ENCODE measurements at places on chromosomes 4 and X. TPM values are rescaled to one million over a fixed set of nuclear protein-coding genes. Genes with fewer than 3 reads are reported as not detected.

DNA sequence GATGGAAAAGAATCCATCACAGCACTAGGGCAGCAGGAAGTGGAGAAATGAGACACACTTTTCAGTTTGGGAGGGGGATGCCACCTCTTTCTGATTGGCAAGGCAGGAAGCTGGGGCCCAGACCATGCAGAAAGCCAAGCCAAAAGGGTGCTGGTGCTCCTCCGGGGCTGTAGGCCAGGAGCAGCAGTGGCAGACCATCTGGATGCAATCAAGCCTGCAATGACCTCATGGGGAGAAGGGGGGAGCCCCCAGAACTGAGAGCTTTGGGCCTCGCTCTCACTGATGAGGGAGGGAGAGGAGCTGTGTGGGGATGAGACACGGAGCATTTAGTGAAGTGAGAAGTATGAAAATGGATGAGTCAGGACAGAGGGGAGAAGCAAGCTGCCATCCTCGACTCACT is 141.3 kb upstream of the NALF2 start:
- H3K27ac ChIP-seq = no peak overlapping the region
- no peak overlapping the region for H3K4me3 ChIP-seq
- no peaks in the 10 kb centered on the region for H3K4me1 ChIP-seq
- H3K36me3 ChIP-seq = no peaks in the 10 kb centered on the region
- no peak for DNase-seq

GRCh38 chrX:69808375-69808774 is 192.5 kb downstream of the EDA start:
- H3K36me3 ChIP-seq = no peaks in the 10 kb centered on the region
- H3K4me3 ChIP-seq = no peak overlapping the region
- no peak for DNase-seq
- no peak overlapping the region for H3K27ac ChIP-seq
- H3K4me1 ChIP-seq = no peaks in the 10 kb centered on the region
- H3K27me3 ChIP-seq = no peaks in the 10 kb centered on the region

DNA sequence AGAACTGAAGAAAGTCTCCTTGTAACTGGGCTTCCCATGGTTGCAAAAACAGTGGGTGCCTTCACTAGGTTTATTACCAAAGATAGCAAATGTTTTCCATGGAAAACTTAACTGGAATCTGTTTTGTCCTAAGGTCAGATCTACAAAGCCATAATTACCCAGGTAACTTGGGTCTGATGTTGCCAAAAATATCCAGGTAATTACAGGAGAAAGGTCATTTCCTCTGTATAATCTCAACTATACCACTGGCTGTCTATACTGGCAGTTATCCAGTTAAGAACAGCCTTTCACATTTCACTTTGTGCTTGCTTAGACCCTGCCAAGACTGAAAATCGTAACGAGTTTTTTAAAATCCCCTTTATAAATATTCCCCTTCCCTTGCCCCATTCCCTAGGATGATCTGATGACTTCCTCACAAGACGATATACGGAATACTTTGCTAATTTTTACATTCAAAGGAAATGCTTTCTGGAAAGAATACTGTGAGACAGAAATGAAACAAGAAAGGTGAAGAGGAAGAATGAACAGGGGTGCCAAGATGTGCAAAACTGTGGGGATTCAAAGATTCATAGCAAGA is 105.5 kb downstream of the MAML3 start:
- H3K4me3 ChIP-seq = no peak overlapping the region
- no peak overlapping the region for H3K27ac ChIP-seq
- H3K27me3 ChIP-seq = peaks cover 6% of the 10 kb centered on the region
- H3K36me3 ChIP-seq = no peaks in the 10 kb centered on the region
- peaks cover 20% of the 10 kb centered on the region for H3K4me1 ChIP-seq

DNA sequence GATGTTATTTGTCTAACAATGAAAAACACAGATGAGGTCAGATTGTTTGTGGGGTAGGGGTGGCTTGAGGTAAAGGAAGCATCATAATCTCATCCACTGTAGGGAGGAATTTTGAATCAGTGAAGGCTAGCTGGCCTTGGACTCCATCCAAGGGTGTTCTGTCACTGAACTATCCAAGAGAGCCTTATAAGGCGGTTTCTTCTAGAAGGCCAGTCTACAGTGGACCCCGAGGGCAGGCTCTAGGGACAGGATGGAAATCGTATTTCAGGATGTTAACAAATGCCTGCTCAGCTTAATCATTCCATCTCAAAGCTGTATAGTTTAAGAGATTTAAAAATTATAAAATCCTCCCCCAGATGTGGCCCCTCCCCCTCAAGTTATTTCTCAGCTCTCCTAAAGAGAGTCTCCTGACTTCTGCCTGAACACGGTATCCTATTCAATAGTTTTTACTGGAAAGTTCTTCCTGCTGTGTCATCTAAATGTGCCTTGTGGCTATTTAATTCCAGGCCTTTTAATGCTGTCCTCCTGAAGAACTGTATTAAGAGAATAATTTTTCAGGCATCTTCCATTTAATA is 8.0 kb downstream of the IGFBP7 start:
- H3K4me3 ChIP-seq = no peak overlapping the region
- peak; percentile 52 for DNase-seq
- H3K36me3 ChIP-seq = no peaks in the 10 kb centered on the region
- no peak overlapping the region for H3K27ac ChIP-seq
- no peaks in the 10 kb centered on the region for H3K27me3 ChIP-seq
- peaks cover 38% of the 10 kb centered on the region for H3K4me1 ChIP-seq

- no peaks in the 10 kb centered on the region for H3K36me3 ChIP-seq
- H3K27ac ChIP-seq = no peak overlapping the region
- no peak for DNase-seq
- no peaks in the 10 kb centered on the region for H3K27me3 ChIP-seq
These were observed 394.3 kb upstream of the TRAM1L1 start for GRCh38 chr4:117479673-117480072.

GRCh38 chrX:39195156-39195555 is 393.9 kb downstream of the MID1IP1 start:
- H3K27ac ChIP-seq = no peak overlapping the region
- H3K4me1 ChIP-seq = no peaks in the 10 kb centered on the region
- DNase-seq = no peak
- no peaks in the 10 kb centered on the region for H3K27me3 ChIP-seq
- no peak overlapping the region for H3K4me3 ChIP-seq
- H3K36me3 ChIP-seq = no peaks in the 10 kb centered on the region

DNA sequence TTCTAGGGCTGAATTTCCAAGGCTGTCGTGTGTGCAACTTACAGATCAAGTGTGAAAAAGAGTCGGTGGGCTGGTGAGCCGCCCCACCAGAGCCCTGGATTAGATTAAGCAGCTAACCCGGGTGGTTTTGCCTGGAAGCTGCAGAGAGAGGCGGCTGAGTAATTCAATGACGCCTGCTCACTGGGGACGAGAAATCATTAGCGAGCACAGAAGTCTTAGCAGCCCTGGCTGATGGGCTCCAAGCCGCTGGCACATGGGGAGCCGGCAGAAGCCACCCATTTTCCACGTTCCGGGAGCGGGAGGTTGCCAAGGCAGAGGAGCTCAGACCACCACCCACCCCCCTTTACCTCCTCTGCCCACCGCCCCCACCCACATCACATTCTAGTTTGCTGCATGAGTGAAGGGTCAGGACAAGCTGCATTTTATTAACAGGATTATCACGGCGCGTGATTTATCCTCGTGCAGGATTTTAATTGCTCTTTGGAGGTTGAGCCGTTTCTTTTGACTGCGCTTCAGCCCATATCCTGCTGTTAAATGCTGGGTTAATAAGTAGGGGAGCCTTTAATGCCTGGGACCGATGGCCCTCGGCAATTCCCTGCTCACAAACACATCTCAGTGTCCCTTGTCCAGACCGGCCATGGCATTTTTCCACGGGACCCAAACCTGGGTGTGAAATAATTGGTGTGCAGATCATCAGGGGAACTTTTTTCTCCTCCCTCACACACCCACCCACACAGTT is 19.1 kb downstream of the BCOR start:
- no peaks in the 10 kb centered on the region for H3K27me3 ChIP-seq
- peaks cover 27% of the 10 kb centered on the region for H3K4me1 ChIP-seq

GRCh38 chr4:168604496-168605373 is 107.9 kb downstream of the PALLD start:
- no peaks in the 10 kb centered on the region for H3K4me1 ChIP-seq
- H3K27ac ChIP-seq = no peak overlapping the region
- H3K27me3 ChIP-seq = no peaks in the 10 kb centered on the region

DNA sequence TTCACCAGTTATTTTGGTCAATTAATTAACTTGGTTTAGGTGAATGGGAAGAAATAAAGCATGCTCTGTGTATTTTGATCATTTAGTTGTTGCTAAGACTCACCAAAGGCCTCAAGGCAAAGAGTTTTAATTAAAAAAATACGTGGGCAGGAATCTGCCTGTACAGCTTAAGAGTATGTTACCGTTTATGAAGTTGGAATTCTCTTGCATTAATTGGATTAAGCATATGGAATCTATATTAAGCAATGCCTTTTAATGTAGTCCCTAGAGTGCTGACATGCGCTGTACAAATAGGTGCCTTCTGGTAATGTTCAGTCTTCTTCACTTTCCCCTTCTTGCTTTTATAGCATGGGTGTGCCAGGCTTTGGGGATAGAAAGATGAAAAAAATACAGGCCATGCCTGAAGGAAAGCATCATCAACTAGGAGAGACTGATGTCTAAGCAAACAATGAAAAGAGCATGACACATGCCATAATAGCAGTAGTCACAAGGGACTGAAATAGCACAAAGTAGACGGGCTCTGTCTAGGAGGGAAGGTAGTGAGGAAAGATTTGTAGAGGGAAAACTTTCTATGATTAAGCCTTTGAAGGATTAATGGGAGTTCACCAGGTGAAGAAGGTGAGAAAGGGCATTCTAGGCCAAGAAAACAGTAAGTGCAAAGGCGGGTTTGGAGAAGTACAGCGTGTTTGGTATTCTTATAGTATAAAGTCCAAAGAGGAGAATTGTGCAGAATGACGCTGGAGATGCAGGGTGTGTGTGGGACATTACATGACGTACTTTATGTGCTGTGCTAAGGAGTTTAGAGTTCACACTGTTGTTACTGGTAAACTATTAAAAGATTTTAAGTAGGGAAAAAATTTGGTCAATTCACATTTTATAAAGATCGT is 226.1 kb upstream of the ANXA3 start:
- no peak overlapping the region for H3K27ac ChIP-seq
- H3K27me3 ChIP-seq = no peaks in the 10 kb centered on the region
- H3K4me1 ChIP-seq = no peaks in the 10 kb centered on the region
- peaks cover 8% of the 10 kb centered on the region for H3K36me3 ChIP-seq
- no peak for DNase-seq

DNA sequence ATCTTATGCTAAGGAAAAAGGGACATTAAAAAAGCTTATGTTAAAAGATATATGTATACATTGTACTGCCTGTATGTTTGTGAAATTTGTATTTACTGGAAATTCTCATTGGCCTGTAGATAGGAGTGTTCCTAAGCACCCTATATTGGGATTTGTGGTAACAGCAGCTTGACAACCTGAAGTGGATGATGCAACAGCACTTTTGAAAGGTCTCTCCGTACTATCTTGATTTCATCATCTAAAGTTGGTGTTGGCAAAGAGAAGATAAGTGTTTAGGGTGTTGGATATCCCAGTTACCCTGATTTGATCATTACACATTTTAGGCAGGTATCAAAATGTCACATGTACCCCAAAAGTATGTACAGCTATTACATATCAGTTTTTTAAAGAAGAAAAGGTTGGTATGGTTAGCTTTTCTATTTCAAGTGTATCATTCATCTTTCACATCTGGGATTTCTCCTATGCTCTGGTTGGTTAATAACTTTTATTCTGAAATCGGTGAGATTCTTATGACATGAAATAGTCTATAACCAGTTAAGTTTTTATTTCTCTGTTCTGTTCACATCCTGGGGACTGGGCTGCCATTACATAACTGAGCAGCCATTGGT is 10.3 kb downstream of the HADH start:
- no peak for DNase-seq
- H3K4me1 ChIP-seq = peaks cover 24% of the 10 kb centered on the region
- peaks cover 4% of the 10 kb centered on the region for H3K36me3 ChIP-seq

GRCh38 chr4:137601934-137602333 is 69.6 kb upstream of the PCDH18 start:
- no peak overlapping the region for H3K4me3 ChIP-seq
- no peaks in the 10 kb centered on the region for H3K4me1 ChIP-seq
- H3K27ac ChIP-seq = no peak overlapping the region
- no peaks in the 10 kb centered on the region for H3K27me3 ChIP-seq
- no peaks in the 10 kb centered on the region for H3K36me3 ChIP-seq

DNA sequence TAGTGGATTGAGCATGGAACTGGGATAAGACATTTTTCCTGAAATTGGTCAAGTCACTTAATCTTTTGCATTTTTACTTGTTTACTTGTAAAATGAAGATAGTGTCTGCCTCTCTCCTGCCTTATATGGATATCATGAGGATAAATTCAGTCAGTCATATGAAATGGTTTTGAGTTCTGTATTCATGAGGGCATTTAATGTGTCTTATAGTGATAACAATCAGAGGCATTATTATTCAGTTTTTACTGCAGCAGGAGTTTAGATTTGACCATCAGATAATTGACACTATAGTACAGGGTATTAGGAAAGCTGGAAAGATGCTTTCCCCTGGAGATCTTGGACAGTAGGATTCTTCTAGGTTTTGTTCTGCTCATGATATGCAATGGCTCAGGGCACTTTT is 26.0 kb downstream of the NPNT start:
- no peak overlapping the region for H3K4me3 ChIP-seq
- DNase-seq = no peak
- no peaks in the 10 kb centered on the region for H3K4me1 ChIP-seq

GRCh38 chrX:68754406-68754805 is 74.4 kb upstream of the EFNB1 start:
- no peaks in the 10 kb centered on the region for H3K36me3 ChIP-seq
- H3K27ac ChIP-seq = no peak overlapping the region
- H3K4me1 ChIP-seq = peaks cover 12% of the 10 kb centered on the region
- H3K27me3 ChIP-seq = no peaks in the 10 kb centered on the region
- DNase-seq = no peak

GRCh38 chr4:128454281-128454871 is 166.8 kb upstream of the PGRMC2 start:
- no peaks in the 10 kb centered on the region for H3K4me1 ChIP-seq
- H3K36me3 ChIP-seq = no peaks in the 10 kb centered on the region
- no peaks in the 10 kb centered on the region for H3K27me3 ChIP-seq
- H3K27ac ChIP-seq = no peak overlapping the region

GRCh38 chrX:55161581-55161980 is 58.6 kb upstream of the PAGE5 start:
- H3K4me3 ChIP-seq = peak overlapping the region; percentile 78
- H3K36me3 ChIP-seq = no peaks in the 10 kb centered on the region
- no peaks in the 10 kb centered on the region for H3K27me3 ChIP-seq
- peak overlapping the region; percentile 82 for H3K27ac ChIP-seq

GRCh38 chrX:39996536-39996935 is 101.2 kb downstream of the BCOR start:
- peaks cover 53% of the 10 kb centered on the region for H3K4me1 ChIP-seq
- no peaks in the 10 kb centered on the region for H3K27me3 ChIP-seq
- H3K27ac ChIP-seq = no peak overlapping the region
- no peak for DNase-seq

- DNase-seq = peak; percentile 2
- H3K27me3 ChIP-seq = no peaks in the 10 kb centered on the region
- H3K4me3 ChIP-seq = no peak overlapping the region
- no peaks in the 10 kb centered on the region for H3K36me3 ChIP-seq
These were observed 26.7 kb downstream of the HDAC8 start for GRCh38 chrX:72545990-72546389.

The AKAP14 gene
- total RNA-seq = 1.9 TPM

The TREX2 gene
- total RNA-seq = 0.18 TPM

The PABPC1L2B gene
- total RNA-seq = not detected

The RGN gene
- total RNA-seq = 74.4 TPM

The NKX3-2 gene
- total RNA-seq = 0.13 TPM

The NR3C2 gene
- 0.46 TPM for total RNA-seq

The TSPAN7 gene
- 21.4 TPM for total RNA-seq

The SOWAHD gene
- total RNA-seq = 1.0 TPM

The CABS1 gene
- total RNA-seq = not detected

The C4orf54 gene
- not detected for total RNA-seq

The ADGRG2 gene
- total RNA-seq = not detected
